Stimulated activated CD4-positive, alpha-beta T cell treated with anti-CD3 and anti-CD28 coated beads, Interleukin-4, amount 100 ng/mL, for 1 hour (primary cell): ENCODE measurements at places on chromosomes 16 and 17.

DNA sequence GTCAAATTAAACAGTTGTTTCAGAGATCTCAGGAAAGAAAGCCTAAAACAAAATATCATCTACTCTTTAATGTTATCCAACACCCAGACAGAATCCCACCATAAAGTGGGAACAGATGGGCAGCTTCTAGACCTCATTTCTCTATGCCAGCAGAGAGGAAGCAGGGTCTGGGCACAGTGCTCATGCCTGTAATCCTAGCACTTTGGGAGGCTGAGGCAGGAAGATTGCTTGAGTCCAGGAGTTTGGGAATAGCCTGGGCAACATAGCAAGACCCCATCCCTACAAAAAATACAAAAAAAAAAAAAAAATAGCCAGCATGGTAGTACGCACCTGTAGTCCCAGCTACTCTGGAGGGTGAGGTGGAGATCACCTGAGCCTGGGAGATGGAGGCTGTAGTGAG is 13.5 kb upstream of the ZNF652 start:
- no peak for DNase-seq

- DNase-seq, result no peak
These were observed 77.6 kb upstream of the LHX1 start for GRCh38 chr17:36859706-36860105.

DNA sequence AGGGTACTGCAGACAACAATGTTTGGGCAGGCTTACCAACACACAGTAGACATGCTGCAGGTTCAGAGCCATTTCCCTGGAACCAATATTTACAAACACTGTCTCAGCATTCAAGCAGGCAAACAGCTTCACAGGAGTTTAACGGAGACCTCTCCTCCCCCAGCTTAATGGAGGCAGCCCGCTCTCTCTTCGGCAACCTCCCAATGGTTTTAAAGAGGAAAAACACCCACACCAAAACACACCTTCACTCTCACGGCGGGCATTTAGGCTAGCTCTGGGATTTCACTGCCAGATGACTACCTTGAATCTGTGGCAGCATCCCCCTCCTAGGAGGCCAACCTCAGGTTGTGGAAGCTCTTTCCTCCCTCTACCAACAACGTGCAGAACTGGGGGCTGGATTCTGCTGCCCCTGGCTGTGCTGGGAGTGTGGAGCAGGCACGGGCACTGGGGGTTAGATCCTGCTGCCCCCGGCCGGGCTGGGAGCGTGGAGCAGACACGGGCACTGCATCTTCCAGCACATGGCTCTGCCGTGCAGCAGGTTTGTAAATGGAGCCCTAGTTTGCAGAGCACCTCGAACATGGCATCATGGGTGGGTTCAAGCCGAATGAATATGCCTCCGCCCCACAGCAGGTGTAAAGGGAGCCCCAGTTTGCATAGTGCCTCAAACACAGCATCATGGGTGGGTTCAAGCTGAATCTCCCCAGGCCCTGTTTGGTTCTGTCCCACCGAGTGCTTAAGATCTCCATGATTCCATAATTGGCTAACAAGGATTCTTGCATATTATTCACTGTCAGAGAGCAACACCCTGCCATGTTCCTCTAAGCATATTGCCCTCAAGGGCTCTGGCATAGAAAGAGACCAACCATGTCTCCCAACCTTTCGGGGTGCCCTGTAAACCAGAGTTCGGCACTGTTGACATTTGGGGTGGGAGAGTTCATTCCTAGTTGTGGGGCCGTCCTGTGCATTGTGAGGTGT is 86.4 kb downstream of the RBFOX3 start:
- DNase-seq, result no peak

- no peak for DNase-seq
These were observed 158.4 kb downstream of the KCNJ2 start for GRCh38 chr17:70327723-70328122.
